Spleen (tissue), 13 donors: ENCODE measurements at places on chromosomes 13 and 19. TPM values are rescaled to one million over a fixed set of nuclear protein-coding genes. Genes with fewer than 3 reads are reported as not detected.

Gene CD209
- total RNA-seq, result 17.4 TPM

Gene ZNF730
- total RNA-seq, result 0.70 TPM

Gene CEACAM4
- 11.0 TPM for total RNA-seq

Gene TTC9B
- not detected for total RNA-seq

Gene LRRC25
- total RNA-seq, result 102 TPM

Gene THSD8
- 4.2 TPM for total RNA-seq

Gene LIM2
- not detected for total RNA-seq

Gene EHD2
- 59.6 TPM for total RNA-seq

Gene OR4F17
- total RNA-seq, result not detected

Gene CPB2
- not detected for total RNA-seq

Gene CEACAM20
- not detected for total RNA-seq

Gene SHD
- 3.9 TPM for total RNA-seq

DNA sequence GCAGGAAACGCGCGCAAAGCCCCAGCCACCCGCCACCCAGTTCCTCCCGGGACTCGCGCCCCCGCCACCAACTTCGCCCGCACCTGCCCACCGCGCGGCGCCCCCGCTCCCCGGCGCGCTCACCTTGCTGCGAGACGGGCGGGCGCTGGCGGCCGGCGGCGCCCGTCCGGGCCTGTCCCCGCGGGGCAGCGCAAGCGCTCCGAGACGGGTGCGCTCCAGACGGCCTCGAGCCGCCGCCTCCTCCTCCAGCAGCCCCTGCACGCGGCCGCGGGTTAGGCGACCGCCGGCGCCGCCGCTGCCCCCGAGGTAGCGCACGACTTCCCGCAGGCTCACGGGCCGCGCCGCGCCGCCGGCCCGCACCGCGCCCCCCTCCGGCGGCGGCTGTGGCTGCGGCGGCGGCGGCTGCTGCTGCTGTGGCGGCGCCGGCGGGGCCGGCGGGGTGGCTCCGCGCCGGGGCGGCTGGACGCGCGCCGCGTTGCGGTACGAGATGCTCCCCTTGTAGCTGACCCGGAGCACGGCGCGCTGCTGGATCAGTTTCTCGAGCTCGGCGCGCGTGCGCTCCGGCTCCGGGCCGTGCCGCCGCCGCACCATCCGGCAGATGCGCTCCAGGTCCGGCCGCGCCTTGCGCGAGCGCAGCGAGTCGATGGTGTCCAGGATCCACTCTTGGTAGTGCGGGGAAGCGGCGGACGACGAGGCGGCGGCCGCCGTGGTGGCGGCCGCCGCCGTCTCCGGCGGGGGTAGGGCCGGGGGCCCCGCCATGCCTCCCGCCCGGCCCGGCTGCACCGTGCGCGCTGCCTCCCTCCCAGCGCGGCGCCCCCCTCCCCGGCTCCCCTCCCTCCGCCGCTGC lies 666 bp downstream of the SAMD1 start:
- DNase-seq, result peak; percentile 92

GRCh38 chr13:70339738-70340137 lies 231.5 kb upstream of the KLHL1 start:
- no peak for DNase-seq

DNA sequence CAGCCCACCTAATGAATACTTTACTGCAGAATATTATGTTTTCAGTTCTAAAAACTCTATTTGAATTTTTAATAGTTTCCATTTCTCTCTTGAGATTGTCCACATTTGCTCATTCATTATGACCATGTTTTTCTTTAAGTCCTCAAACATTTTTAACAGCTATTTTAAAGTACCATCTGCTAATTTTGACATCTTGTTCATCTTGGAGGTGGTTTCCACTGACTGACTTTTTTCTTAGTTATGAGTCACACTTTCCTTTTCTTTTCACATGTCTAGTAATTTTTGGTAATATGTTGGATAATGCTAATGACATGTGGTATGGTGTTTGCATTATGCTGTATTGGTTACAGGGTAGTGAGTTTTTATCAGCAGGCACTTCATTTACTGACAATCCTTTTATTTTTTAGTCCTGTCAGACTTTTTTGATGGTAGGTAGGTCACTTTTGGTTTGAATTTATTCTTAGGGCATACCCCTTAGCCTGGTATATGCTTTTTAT lies 15.4 kb upstream of the ESD start:
- no peak for DNase-seq

DNA sequence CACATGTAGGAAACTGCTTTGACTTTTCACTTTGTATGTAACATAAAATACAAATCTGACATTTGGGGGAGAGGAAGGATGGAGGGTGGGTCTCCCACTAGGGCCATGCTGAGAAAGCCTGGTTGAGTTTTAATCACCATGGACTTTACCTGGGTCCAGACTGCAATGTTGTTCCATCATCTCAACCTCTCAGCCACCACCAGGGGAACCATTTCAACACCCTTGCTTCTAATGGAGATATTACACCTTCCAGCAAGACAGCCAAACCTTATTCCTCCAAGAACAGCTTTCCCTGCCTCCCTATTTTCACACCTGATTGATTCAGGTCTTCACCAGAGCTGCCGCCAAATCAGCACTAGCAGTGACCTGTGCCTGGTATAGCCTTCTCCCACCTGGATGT lies 56.0 kb downstream of the ZAR1L start:
- DNase-seq, result no peak

- DNase-seq, result no peak
Measured at GRCh38 chr19:45975306-45976070, 1.8 kb upstream of the NOVA2 start.

DNA sequence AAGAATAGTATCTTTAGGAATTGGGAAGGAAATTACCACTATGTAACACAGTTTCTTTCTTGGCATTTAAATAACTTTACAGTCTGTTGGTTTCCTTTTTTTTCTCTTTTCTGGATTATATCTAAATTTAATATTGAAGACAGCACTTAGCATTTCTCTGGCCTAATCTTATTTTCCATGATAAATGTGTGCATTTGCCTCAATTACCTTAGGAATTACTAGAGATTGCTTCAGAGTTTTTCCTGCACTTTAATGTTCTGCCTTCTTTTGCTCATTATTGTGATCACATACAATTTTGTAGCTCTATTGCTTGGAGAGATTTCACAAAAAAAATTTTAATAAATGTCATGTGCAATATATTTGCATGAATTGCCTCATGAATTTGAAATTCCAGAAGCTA lies 25.1 kb downstream of the DCT start:
- no peak for DNase-seq

GRCh38 chr19:46014941-46015686 lies 7.7 kb downstream of the PGLYRP1 start:
- peak; percentile 91 for DNase-seq

GRCh38 chr19:1161716-1162115 lies 12.4 kb downstream of the SBNO2 start:
- no peak for DNase-seq

DNA sequence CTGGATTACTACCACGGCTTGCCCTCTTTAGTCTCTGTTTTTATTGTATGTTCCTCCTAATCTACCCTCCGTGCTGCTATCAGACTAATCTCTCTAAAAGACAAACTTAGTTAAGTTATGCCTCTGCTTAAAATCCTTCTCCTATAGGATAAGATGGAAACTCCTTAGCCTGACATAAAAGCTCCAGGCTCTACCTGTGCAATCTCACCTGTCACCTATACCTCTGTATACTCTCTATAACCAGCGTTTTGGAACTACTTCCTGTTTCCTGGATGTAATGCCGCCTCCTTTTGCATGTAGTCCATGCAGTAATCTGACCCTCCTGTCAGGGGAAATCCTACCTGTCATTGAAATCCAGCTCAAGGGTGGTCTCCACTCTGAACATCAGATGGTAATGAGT lies 41.2 kb downstream of the OLFM4 start:
- no peak for DNase-seq

DNA sequence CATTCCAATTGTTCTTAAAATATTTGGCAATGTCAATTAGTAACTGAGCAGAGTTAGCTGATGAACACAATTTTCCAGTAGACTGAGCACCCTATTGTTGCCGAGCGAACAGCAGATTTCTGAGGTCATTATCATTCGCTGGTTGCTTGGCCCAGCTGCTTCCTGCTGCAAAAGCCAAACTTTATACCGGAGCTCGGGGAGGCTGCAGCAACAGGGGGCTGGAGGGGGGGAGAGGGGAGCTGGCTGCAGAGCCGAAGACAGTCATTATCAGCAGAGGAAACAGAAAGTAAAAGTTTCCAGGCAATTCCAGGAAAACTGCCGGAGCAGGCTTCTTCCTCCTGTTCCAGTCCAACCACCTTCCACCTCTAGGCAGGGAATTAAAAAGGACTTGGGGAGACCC lies 77.9 kb downstream of the ZNF536 start:
- DNase-seq, result peak; percentile 62

DNA sequence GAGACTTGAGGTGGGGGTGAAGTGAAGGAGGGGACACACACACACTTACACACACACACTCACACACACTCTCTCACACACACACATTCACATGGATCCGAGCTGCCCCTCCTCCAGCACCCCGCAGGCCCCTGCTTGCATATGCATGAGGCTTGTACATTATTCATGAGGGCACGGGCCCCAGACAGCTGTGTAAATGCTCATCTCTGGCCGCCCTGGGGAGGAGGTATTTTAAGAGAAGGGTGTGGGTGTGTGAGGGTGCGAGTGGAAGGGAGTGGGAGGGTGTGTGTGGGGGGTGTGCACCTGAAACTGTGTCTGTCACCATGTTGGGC lies 2.4 kb downstream of the NCAN start:
- DNase-seq, result no peak

GRCh38 chr13:99390601-99391000 lies 83.4 kb upstream of the GPR183 start:
- no peak for DNase-seq

GRCh38 chr19:35843676-35844481 lies 8.4 kb downstream of the NPHS1 start:
- DNase-seq, result no peak

- no peak for DNase-seq
Measured at GRCh38 chr13:100536643-100537180, 51.9 kb downstream of the GGACT start.

GRCh38 chr19:47098608-47099007 lies 15.0 kb downstream of the ZC3H4 start:
- peak; percentile 9 for DNase-seq

DNA sequence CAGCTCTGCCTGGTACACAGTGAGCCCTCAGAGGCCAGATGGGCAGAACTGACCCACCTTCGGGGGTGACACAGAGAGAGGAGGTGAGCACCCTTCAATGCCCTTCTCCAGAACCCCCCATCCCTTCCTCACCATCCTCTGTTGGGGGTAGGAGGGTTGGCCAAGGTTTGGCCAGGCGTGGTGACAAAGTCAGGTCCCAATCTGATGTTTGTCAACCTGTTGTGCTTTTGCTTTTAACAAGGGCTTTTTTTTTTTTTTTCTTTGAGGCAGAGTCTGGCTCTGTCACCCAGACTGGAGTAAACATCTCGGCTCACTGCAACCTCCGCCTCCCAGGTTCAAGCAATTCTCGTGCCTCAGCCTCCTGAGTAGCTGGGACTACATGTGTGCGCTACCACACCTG lies 7.3 kb downstream of the PTGIR start:
- no peak for DNase-seq

DNA sequence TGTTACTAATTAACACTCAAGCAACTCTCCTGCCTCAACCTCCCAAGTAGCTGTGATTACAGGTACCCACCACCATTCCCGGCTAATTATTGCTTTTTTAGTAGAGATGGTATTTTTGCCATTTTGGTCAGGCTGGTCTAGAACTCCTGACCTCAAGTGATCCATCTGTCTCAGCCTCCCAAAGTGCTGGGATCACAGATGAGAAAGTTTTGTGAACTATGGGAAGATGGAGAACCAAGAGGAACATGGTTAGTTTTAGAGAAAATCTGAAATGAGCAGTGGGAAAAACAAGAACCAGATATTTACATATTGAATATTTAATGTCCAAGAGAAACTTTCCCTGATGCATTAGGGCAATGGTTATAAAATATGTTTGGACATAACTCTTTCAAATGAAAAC lies 863.6 kb upstream of the MIR17HG start:
- no peak for DNase-seq

DNA sequence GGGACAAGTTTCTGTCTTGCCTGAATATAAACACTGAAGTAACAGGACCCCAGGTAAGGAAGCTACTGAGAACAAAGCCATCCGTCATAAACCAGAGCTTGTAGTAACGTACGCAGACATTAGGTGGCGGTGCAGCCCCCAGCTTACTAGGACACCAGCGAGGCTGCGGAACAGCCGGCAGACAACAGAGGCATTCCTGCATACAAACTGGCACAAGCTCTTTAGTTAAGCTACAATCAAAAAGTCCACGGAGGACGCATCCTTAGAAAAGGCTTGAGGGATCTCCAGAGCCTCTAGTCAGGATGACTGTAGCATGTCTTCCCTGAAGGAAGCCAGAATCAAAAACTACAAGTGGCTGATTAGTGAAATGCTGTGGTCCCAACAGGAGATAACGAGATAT lies 26.2 kb downstream of the ZNF160 start:
- no peak for DNase-seq

DNA sequence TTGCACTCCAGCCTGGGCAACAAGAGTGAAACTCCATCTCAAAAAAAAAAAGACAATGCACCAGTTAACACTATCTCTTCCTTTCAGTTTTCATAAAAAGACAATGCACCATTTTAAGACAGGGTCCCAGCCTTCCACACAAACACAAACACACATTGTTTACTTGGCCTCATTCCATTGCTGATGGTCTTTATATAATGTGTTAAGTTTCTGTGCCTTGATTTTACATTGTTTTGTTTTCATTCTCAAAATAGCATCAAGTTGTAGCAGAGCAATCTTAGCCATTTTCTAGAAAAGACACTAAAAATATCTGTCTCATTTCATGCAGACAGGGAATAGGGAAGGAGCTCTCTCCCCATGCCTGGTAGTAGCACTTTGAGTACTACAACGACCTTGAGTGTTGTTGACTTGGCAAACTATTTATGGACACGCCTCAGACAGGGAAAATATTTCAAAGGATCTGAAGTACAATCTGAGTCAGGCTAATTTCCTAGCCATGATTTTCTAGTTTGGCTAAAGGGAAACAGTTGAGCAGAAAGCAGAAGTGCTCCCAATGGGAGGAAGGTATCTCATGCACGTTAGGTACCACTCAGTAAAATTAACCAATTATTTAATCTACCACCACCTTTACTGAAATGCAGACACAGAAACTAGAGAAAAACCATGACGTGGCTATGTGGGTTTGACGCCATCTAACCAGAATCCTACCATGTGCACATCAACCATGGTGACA lies 120.6 kb downstream of the ABCC4 start:
- DNase-seq, result no peak
